Activated naive CD4-positive, alpha-beta T cell treated with Interleukin-2 at 50 U/mL for 16 hours (primary cell): ENCODE measurements at places on chromosomes 11 and 22.

DNA sequence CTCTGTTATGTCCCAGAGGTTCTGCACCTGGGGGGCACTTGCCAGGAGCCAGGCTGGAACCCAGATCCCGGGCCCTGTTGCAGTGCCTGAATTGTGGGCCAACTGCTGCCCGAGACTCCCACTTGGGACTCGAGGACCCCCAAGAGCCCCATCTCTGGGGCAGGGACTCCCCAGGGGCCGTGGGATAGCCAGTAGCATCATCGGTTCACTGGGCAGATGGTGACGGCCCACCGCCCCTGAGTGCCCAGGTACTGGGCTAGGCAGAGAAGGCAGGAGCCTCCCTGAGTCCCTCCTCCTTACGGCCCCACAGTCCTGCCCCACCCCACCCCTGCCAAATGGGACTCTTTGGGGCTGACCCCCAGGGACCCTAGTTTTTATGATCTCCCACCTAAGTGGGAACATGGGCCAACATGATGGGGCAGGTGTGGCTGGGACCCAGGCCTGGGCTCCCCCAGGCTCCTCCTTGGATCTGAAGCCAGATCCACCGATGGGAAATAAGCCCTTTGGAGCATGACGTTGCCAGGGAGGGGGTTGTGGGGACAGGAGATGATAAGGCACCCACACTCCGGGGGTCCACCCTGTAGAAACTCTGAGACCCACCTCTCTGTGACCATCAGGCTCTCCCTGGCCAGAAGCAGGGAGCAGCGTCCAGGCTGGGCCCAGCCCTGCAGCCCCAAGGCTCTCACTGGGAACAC lies 94.5 kb upstream of the FGF3 start:
- DNase-seq: no peak

- no peak for DNase-seq
These were observed 46.8 kb downstream of the PKNOX2 start for GRCh38 chr11:125211191-125211947.

DNA sequence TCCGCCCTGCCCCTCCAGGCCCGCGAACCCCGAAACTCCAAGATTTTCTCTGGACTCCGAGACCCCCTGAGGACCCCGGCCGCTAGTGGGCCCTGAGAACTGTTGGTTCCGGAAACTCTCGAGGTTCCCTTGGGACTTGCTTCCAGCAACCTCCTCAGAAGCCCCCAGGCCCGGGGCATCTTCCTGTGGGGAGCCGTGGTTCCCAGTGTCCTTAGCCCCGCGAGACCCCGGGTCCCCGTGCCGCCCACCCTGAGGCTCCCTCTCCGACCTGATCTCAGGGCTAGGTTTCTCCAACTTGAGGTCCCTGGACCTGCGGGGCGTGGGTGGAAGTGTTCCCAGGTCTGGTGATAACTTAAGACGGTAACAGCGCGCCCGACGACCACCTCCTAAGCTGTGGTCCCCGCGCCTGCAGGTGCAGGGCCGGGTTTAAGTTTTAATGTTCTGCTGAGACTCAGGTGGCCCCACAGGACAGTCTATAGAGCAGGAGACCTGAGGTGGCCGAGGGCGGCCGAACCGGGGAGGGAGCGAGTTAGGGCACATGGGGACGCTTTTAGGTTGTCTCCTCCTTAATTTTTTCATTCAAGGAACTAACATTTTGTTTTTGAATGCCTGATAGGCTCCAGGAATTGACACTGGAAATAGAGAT lies 720 bp downstream of the FAM118A start:
- DNase-seq: peak; percentile 13

GRCh38 chr11:61126256-61126655 lies 24.0 kb downstream of the CD5 start:
- no peak for DNase-seq

DNA sequence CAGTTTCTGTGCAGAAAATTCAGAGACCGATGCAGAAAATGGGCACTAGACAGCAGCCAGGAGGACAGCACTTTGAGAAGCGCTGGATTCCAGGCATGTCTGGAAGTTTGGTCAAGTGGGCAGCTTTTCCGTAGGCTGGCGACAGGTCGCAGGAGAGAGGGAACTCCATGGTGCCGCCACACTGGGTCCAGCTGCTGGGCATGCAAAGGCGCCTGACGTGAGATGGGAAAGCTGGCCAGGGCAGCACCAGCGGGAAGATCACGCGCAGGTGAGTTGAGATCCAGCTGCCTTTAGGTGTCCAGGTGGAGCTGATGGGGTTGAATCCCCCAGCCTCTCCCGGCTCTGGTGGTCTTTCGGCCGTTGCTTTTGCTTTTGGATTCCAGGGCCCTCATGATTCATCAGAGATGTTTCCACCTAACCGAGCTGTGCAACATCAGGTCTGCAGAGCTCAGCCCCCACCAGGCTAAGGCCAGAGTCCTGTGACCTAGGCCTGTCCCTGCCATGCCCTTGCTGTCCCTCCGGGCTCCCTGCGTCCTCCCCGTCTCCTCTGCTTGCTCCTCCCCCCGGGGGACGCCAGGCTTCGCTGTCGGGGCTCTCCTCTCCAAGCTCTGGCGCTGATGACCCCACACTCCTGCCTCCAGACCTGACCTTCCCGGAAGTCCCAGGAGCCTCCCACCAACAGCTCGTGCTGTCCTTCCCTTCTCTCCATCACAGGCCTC lies 1001.7 kb downstream of the BRD1 start:
- no peak for DNase-seq

GRCh38 chr11:69531071-69531716 lies 49.7 kb downstream of the LINC01488 start:
- no peak for DNase-seq

DNA sequence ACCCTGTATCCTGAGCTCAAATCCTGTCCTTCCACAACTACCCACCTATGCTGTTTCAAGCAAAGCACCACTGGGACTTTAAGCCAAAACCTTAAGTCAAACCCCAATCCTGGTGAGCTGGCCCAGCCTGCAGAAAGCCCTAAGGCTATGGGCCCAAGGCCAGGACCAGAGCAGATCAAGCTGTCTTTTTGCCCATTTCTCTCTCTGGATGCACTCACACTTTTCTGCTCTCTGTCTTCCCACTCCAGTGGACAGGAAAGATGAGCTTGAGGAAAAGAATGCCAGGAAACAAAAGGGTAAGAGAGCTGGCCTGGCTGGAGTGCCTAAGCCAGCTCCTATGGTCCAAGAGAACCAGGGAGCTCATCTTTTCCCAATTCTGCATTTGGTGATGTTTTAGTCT lies 284.3 kb upstream of the ISX start:
- no peak for DNase-seq

DNA sequence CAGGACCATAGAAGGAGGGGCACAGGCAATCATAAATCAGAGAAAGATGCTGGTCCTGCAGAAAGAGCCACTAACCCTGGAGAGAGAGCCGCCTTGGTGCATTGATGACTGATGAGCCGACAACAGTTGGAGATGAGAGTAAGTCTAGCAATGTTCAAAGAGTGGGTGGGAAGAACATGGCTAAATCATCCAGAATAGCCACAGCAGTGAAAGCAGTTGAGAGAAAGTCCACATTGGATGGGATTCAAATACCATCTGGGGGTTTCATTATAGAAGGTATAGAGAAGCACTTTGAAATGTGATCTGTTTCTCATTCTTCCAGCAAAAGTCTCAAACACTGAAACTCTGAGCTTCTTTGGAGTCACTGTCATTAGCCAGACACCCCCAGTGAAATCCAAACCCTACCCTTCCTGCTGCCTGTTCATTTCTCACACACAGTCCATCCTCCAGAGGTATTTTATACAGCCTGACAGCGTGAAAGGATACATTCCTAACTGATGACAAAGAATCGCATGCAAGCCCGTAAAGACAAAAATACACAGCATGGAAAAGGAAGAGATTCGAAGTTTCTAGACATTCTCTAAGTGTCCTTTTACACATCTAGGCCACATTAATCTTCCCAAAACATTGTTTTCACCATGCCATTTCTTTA lies 303.1 kb upstream of the MPPED2 start:
- no peak for DNase-seq

GRCh38 chr11:66326261-66327111 lies 9.6 kb upstream of the CD248 start:
- DNase-seq: no peak

GRCh38 chr22:46046299-46046685 lies 69.3 kb upstream of the WNT7B start:
- no peak for DNase-seq

DNA sequence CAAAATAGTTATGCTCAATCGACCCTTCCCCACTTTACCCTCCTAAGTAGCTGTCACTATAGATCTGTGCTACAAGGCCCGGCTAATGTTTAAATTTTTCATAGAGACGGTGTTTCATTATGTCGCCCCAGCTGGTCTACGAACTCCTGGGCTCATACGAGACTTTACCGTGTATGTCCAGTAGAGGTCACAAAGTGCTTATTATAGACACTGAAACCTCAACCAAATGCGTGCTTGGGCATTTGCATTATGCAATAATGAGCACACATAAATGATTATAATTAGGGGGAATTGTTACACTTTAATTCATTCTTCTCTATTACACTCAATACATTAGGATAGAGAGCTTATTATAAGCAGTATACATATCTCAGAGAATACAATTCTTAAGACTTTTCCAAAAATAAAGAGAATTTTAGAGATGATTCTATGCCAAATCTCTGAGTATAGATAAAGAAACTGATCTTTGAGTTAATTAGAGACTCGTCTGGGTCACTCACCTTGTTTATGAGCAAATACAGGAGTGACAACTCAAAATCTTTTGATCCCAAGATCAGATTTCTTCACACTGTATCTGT lies 12.5 kb upstream of the MRPL16 start:
- DNase-seq: peak; percentile 14

DNA sequence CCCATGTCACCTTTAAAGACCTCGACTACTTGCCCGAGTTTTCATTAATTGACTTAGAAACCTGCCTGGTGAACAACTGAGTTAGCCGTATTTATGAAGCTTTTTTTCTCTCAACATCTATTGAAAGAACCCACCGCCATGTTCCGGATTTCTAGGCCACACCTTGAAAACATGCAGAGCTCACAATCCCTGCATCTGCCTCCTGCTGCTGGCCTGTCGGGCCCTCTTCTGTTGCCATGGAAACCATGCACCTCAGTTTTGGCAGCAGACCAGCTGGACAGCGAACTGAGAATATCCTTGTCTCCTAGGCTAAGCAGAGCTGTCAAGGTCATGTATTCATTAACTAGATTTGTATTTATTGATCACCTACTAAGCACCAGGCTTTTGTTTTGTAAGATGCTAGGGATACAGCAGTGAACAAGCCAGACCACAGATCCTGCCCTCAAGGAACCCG lies 4.3 kb upstream of the PATZ1 start:
- no peak for DNase-seq

GRCh38 chr11:106552694-106553203 lies 465.5 kb downstream of the GUCY1A2 start:
- no peak for DNase-seq

GRCh38 chr11:65927904-65928397 lies 8.7 kb downstream of the DRAP1 start:
- DNase-seq: peak; percentile 77

- DNase-seq: no peak
These were observed 31.1 kb downstream of the DKK3 start for GRCh38 chr11:11977206-11977938.

- no peak for DNase-seq
These were observed 8.3 kb downstream of the SF3A1 start for GRCh38 chr22:30348404-30348803.

- DNase-seq: no peak
These were observed 4.2 kb downstream of the PLAAT3 start for GRCh38 chr11:63609971-63610580.

- no peak for DNase-seq
These were observed 26.7 kb upstream of the PRSS23 start for GRCh38 chr11:86773513-86774252.
